ENCODE measurements at places on chromosomes 4 and X.
A peak's percentile ranks its signal among the peaks of the same experiment; 100 is the strongest.

- DNase-seq, result no peak
Measured at GRCh38 chr4:52317361-52317879, 266.3 kb downstream of the SPATA18 start.

DNA sequence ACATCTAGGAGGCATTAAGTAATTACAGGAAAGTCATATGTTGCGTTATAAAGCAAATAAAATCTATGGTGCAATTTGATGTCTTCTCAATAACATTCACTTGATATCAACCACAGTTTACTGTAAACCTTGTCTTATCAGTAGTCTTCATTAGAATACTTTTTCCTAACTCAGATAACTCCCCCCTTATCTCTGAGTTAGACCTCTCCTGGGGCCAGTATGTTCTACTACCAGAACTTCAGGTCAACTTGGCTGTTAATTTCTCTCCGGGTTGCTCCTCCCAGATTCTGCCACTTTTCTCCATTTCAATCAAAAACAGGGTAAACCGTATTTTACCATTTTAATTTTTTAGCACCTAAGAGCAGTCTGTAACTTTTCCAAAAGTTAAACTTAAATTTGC, 50.0 kb downstream of the KDR start:
- DNase-seq, result no peak

DNA sequence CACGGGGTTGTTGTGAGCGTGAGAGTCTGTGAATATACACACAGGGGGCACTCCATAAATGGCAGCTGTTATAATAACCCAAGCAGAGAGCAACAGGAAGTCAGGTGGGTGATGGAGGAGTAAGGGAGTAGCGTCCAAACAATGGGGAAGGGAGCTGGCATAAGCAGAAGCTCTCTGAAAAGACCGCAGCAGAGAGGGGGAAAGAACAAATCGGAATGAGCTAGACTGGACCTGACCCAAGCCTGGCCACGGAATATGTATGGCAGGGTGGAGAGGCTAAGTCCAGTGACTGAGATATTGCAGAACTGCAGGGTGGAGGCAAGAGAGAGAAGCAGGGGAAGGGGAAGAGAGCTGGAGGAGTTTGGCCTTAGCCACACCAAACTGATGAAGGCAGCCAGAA, 6.5 kb upstream of the GJB1 start:
- DNase-seq, result no peak

DNA sequence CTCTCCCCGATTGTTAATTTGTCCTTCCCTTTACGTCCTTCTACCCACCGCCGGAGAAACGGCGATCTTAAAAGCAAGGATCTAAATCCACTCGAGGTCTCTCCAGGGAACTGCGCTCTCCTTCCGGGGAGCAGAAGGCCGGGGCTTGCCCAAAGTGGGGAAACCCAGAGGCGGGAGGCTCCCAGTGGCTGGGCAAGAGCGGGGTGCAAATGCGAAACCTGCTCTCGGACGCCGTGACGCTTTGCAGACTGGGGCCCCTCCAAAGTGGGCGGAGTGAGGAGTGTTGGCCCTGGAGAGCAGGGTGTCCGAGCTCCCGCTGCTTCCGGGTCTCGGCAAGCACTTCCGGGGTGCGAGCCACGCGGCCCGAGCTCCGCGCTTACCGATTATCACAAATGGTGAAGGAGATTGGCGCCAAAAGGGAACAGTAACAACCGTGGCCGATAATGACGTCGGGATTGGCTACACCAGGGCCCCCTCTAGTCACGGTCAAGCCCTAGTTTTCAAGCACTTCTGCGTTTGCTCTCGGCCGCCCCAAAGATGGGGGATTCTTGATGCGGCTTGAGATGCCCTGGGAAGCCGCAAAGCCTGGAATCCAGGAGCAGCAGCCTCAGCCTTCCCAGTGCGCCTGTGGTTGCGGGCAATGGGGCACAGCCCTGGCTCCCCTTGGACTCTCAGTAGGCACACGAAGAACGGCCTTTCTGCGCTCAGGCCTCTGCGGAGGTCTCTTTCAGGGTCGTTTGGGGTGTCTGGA, 29.0 kb downstream of the HAND2 start:
- DNase-seq, result peak; percentile 52

- no peak for DNase-seq
Measured at GRCh38 chr4:118276580-118276979, 76.2 kb downstream of the PRSS12 start.

DNA sequence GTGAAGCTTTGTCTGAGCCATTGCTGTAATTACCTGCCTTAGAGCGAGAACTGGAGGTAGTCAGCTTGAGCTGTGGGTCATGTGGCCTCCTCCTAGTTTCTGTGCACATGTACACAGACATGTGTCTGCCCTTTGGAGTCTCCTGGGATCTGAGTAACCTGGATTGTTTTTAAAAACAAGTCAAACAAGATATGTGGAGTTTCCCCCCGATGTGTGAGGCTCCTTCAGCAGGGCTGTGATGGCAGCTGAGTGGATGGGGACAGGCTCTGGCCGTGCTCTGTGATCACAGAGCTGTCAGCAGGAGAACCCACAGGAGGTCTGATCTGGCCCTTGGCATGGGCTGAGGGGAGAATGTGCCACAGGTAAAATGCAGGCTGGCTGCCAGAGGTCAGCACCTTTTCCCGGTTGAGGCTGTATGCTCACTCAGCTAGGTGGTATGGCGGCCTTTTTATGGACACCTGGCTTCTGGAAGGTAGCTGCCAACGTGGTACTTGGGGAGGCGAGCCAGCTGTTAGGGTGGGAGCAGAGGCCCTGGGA, 38.4 kb downstream of the NOP14 start:
- no peak for DNase-seq

DNA sequence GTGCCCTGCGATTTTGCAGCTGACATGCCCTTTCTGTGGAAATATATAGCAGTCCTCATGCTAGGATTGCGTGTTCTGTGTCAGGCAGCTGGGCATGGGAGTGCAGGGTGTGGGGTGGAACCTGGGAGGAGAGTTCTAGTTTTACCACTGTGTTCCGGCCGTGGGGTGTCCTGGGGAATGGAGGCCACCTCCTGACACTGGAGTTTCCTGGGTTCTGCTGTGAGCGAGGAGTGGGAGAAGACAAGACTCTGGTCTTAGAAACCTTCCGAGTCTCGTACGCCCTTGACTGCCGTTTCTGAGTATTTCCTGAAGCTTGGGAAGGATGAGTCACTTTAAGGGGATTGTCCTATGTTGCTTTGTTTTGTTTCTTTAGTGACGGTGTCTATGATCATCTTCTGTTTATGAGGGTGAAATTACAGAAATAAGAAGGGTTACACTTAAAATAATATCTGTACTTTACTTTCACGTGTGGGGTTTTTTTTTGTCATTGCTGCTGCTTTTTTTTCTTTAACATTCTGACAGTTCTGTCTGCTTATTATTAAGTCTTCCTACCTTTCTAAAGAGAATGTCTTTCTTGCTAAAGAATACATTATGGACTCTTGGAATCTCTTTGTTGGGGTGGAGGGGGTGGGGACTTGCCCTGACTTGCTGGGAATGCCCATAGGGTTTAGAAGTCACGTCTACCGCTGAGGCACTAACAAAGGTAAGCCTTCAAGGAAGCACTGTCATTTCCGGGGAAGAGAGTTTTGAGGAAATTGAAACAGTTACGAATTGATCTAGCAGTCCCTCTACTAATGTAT, 19.1 kb downstream of the CD99 start:
- peak; percentile 69 for DNase-seq

- DNase-seq, result no peak
Measured at GRCh38 chr4:128986908-128987307, 106.4 kb downstream of the SCLT1 start.

DNA sequence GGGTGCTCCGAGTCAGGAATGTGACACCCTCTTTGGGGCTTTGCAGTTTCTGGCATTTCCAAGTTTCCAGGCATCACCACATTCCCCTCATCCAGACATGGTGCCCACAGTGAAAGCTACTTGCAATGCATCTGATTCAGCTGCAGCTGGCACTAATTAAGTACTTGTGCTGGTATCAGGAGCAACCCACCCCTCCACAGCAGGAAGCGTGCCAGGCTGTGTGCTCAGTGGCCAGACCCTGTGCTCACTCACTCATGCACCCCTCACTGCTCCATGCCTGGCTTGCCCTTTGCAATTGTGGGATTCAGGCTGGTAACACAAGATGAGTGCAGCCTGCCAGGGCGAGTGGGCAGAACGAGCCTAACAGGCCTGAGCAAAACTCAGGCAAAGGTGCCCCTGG, 271.2 kb downstream of the EPHA5 start:
- no peak for DNase-seq

DNA sequence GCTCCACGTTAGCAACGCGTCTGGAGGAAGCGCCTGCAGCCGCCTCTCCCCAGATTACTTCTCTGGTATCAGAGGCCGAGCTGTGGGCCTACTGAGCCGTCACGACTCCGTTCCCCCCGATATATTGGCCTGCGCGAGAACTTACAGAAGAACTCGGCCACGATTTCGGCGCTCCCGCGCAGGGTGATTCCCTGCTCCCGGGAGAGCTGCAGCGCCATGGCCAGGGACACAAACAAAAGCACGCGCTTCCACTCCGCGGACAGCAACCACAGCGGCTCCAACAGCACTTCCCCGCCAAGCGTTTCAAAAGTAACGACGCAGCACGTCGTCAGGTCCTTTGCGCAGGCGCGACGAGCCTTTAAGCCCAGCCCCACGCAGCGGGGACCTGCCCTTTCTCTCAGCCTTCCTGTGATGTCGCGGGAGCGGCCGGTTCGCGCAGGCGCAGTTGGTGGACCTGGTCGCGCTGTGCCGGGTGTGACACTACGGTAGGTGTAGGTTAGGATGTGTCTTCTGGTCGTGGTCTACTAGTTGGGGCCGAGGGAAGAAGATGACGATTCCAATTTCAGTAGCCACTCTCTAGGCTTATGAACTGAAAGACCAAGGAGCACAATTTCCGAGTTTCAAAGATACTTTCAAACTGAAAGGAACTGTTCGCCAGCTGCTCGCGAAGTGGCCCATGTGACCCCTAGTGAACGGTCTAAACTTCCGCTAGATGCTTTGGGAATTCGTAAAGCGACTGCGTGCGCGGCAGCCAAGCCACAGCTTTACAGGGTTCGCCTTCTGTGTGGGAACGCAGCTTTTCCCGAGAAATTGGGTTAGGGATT, at the start of gene MAD2L1:
Gene MAD2L1 (minus strand): TSS at position 332 of the 824 bp plus-strand sequence. CDS start 114 bp downstream, at position 218.
- peak; percentile 99 for DNase-seq

DNA sequence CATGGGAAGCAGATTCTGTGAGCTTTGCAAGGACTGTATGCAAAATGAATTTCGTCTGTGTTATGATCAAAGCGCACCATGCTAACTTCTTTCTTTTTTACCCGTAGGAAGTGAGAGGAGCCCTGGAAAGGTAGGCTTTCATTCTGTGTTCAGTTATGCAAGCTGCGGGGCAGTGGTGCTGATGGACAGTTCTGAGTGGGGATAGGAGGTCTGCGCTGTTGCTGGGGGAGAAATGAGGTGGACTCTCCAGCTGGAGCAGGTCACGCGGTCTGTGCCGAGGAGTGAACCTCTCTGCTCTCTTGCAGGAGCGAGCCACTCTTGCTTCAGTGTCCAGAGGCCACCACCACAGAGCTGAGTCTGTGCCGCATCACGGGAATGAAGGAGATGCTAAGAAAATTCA, 4.5 kb downstream of the TRIML1 start:
- DNase-seq, result no peak

DNA sequence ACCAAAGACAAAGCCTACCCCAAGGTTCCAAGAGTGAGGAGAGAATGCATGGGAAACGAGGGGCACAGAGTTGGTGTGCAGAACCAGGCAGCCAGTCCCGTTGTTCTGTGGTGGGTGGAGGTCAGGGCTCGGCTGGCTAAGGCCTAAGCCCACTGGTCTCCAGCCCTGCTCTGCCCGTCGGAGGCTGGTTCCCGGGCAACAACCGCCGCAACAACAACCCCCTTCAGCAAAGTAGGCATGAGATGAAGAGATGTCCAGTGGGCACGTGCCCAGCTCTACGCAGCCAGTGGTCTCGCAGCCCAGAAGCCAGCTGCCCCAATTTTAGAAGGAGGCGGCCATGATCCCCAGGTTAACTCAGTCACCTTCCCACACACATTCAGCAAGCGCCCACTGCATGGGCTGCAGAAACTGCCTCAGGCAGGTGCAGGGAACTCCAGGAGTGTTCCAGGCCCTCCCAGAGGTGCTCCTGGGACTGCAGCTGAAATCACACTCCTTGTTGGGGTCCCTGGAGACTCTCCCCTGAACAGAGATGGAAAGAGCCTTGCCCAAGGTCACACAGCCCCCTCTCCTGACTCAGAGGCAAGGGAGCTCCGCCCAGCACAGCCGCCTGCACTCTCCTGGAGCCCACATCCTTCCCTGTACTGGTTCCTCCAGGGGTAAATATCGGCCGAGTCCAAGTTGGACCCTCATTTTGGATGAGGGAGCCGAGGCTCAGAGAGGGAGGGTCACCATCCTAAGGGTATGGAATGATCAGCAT, 25.4 kb upstream of the HTRA3 start:
- no peak for DNase-seq

DNA sequence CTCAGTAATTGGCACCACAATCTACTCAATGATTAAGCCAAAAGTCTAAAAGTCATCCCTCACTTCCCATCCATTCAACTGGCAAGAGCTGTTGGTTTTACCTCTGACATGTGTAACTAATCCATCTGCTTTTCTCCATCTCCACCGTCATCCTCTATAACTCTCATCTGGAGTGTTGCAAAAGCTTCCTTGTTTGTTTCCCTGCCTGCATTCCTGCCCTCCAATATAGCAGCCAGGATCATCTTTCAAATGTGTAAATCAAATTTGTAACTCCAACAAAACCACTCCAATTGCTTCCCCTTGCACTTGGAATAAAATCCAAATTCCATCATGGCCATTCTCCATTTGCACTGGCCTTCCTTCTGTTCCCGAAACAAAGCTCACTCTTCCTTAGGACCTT, 4.3 kb upstream of the PLAC8 start:
- DNase-seq, result no peak

GRCh38 chr4:9825049-9825448, 43.6 kb downstream of the DRD5 start:
- no peak for DNase-seq

GRCh38 chr4:87500092-87500462, 29.1 kb downstream of the SPARCL1 start:
- DNase-seq, result no peak

DNA sequence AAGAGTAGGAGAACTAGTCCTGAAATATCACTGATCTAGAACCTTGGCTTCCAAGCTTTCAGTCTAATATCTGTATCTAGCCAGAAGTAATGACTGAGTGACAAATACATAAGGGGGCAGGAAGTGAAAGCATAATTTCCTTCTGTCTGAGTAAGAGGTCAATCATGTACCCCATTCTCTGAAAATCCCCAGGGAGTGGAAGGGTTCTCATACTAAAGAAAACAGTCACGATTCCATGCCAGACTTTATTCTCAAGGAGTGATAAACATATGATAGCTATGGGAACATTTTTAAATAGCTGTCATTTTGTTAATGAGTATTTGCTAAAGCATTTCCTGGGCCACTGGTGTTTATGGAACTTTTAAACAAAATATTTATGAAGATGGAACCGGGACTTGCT, 308.5 kb downstream of the ARHGAP24 start:
- DNase-seq, result no peak

GRCh38 chr4:88158489-88159228, at the start of gene ABCG2:
ABCG2 (minus strand) TSS chr4:88158639; CDS start chr4:88139995, 18,644 bp downstream.
- peak; percentile 17 for DNase-seq

- peak; percentile 18 for DNase-seq
Measured at GRCh38 chrX:124212622-124213021, 119.8 kb upstream of the TEX13D start.

- DNase-seq, result no peak
Measured at GRCh38 chr4:84177831-84178542, 321.1 kb downstream of the NKX6-1 start.

GRCh38 chr4:38715050-38715449, 51.1 kb downstream of the KLF3 start:
- no peak for DNase-seq

- no peak for DNase-seq
Measured at GRCh38 chr4:115834441-115834840, 721.0 kb upstream of the NDST4 start.

GRCh38 chr4:65960751-65961150, 290.5 kb upstream of the EPHA5 start:
- no peak for DNase-seq

Measured in CD4-positive, alpha-beta T cell treated with Interleukin-15 for 1 hour (primary cell).